ENCODE measurements at places on chromosomes 7 and 10. TPM values are rescaled to one million over a fixed set of nuclear protein-coding genes. Genes with fewer than 3 reads are reported as not detected.
A peak's percentile ranks its signal among the peaks of the same experiment; 100 is the strongest.

- H3K36me3 ChIP-seq = peaks cover 5% of the 10 kb centered on the region
- DNase-seq = peak; percentile 43
- peak overlapping the region; percentile 49 for H3K27ac ChIP-seq
- H3K4me1 ChIP-seq = peaks cover 14% of the 10 kb centered on the region
- H3K27me3 ChIP-seq = peaks cover 5% of the 10 kb centered on the region
Observed at GRCh38 chr7:129434675-129435318, 565 bp downstream of the STRIP2 start.

The LYZL1 gene
- not detected for total RNA-seq

The MEST gene
- 72.2 TPM for total RNA-seq

DNA sequence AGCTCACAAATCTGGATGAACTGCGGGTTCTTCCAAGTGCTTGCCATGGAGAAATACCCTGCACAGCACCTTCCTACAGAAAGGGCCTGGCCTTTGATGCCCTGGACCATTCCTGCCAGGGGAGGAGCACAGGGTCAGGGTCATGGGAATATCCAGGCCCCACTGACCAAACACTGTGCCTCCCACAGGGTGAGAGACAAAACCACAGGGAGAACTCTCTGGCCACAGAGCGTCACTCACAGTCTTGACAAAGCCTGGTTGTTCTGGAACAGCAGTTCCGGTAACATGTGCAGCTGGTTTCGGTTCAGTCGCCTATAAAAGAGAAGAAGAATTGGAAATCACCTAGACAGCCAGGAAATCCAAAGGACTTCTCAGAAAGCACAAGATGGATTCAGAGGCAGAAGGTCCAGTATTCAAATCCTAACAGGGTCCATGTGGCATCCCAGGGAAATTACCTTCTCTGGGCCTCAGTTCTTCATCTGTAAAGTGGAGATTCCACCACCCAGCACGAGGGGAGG lies 28.1 kb downstream of the SLIT1 start:
- no peak for DNase-seq
- peaks cover 2% of the 10 kb centered on the region for H3K4me1 ChIP-seq
- H3K4me3 ChIP-seq = no peak overlapping the region
- H3K36me3 ChIP-seq = no peaks in the 10 kb centered on the region

DNA sequence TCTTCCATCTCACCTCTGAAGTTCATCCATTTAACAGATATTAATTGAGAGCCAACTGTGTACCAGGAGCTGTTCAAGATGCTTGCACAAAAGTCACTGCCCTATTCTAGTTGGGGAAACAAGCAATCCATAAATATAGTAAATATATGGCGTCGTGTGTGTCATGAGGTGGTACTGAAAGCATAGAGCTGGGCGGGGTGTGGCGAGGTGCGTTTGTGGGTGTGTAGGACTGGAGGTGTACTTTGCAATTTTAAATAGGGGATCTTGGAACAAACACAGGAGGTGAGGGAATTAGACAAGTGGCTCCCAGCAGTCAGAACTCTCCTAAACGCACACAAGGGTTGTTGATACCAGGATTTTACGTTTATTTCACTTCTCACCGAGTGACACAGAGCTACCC lies 490 bp upstream of the ZNF239 start:
- DNase-seq = no peak
- H3K27ac ChIP-seq = no peak overlapping the region
- peak overlapping the region; percentile 29 for H3K4me3 ChIP-seq
- peaks cover 3% of the 10 kb centered on the region for H3K4me1 ChIP-seq
- no peaks in the 10 kb centered on the region for H3K36me3 ChIP-seq
- H3K27me3 ChIP-seq = peaks cover 9% of the 10 kb centered on the region

DNA sequence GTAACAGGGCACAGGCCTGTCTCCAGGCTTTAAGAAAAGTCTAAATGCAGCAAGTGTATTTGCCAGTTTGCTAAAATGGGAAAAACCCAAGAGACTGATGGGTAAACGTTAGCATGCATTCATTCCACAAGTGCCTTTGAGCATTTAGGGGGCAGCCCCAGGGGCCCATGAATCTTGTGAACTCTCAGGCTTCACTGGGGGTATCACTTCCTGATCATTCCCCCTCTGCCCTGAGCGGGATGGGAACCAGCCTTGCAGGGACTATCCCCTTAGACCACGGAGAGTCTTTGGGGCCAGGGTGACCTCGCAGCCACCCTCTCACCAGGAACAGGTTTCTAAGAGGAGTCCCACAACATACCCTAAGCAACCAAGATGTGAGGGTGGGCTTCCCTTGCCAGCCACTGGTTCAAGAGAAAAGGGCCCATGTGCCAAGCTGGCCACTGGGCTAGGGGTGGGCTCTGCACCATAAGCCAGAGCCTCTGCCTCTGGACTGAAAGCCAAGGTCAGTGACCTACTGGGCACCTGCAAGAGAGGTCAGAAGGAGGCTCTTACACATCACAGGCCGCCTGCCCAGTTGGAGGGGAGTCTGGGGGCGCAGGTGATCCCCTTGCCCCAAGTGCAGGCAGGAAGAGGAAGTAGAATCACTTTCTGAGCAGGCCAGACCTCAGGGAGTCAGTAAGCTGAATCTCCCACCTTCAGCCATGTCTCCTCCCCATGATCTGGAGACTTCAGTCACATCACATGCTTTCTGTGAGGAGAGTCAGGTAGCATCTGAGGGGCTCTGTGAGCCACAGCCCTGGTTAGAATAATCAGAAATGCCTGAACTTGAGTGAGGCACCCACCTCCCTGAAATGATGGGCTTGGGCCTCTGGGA lies 75.0 kb downstream of the C10orf105 start:
- no peak overlapping the region for H3K27ac ChIP-seq
- no peaks in the 10 kb centered on the region for H3K4me1 ChIP-seq
- no peak overlapping the region for H3K4me3 ChIP-seq
- H3K36me3 ChIP-seq = no peaks in the 10 kb centered on the region

DNA sequence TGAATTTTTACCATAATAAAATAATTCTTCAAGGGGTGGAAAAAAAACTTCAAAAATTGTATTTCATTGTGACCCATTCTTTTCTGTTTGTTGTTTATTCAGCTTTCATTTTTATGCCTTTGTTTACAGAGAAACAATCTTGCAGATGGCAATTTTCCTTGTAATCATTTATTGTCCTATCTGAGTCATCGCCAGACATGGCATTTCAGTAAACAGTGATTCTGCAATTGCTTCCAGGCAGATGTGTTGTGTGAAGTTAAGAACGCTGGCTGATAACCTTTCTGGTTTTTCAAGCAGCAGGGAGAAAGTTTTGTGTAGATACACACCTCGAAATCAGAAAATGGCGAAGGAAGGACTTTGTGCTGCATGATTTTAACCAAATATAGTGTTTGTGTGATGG lies 80.7 kb upstream of the RPA3 start:
- H3K4me1 ChIP-seq = no peaks in the 10 kb centered on the region
- peaks cover 3% of the 10 kb centered on the region for H3K27me3 ChIP-seq
- H3K36me3 ChIP-seq = peaks cover 4% of the 10 kb centered on the region
- no peak overlapping the region for H3K4me3 ChIP-seq
- no peak for DNase-seq
- no peak overlapping the region for H3K27ac ChIP-seq
